ENCODE measurements at places on chromosomes 2 and 18.

DNA sequence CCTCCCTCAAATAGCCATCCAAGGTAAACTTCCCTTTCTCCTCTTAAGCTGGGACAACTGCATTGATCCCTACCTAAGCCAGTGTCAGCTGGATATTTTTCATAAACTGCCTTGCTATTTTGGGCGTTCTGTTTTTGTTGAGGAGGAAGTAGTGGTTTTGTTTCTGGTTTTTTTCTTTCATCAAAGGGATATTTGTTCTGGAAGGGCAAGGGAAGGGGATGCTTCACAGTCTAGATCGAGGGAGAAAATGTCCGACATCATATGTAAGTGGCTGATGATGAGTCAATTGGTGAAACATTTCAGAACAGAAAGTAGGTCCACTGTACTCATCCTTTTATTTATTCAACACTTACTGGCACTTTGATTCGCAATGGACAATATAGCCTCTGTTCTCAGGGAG lies 31.0 kb downstream of the TANC1 start:
- DNase-seq: no peak

DNA sequence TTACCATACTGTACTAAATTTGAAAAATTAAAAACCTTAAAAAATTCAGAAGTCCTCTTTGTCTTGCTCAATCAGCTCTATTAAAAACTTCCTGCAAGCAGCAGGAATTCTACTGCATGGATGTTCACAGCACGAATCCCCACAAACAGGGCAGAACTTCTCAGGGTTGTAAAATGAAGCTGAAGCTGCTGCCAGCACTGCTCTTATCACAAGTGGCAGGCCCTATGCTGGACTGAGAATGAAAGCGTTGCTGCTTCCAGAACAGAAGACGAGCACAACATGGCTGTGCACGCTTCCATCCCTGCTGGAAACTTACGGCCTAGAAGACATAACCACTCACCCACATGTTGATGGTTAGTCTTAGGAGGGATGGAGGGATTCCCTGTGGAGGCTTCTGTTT lies 134.0 kb downstream of the RAB3GAP1 start:
- DNase-seq: no peak

DNA sequence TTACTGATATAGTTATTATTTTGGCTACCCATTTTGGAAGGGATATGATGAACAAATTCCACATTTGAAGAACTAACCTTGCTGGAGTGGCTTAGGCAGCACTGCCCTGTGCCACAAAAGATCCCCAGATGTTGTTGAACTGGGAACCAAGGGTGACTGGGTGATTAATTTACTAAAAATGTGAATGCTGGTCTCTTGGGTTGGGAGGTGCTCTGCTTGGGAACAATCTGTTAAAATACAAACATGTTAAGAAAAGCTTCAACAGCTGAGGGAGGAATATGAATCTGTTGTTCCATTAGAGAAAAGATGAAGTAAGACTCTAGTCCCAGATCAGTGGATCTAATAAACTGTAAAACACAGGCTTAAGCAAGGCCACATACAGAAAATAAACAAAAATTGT lies 1860.1 kb downstream of the SUCLG1 start:
- DNase-seq: no peak

- no peak for DNase-seq
Observed at GRCh38 chr2:39154944-39155343, 34.1 kb upstream of the SOS1 start.

DNA sequence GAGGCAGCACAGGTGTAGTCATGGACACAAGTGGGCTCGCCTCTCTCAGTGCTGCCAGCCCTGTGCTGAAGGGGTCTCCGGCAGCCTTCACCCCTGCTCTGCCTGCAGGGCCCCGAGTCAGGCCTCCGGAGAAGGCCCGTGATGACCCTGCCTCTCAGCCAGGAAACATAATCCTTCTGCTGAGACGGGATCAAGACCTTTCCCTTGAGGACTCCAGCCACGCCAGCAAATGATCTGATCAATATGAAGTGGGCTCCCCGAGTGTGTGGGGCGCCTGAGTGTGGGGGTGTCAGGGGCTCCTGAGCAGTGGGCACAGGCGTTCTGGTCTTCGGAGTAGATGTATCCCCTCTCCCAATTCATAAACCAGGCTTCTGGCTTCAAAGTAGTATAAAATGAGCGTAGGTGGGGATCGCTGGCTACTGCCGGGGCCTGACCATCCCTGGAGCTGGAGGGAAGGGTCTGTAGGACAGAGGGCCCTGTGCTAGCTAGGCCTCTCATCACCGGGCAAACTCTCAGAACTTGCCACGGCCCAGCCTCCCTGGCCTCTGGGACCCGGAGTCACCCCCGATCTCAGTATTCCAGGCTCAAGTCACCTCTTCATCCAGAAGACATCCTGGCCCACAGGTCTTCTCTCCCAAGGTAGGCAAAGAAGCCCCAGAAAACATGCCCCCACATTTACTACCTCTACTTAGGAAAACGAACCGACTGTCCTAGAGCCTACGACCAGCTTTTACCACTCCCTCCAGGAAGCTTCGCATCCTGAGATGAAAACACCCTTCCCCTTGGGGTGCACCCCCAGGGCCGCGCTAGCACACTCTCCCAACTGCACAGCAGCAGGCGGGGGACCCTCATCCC lies 33.6 kb downstream of the CRACDL start:
- no peak for DNase-seq

GRCh38 chr18:70288851-70289328 lies at the start of gene SOCS6:
Gene SOCS6, plus strand, starts transcription at chr18:70289045. Its CDS starts 35,624 bp downstream, at chr18:70324669.
- peak; percentile 21 for DNase-seq

DNA sequence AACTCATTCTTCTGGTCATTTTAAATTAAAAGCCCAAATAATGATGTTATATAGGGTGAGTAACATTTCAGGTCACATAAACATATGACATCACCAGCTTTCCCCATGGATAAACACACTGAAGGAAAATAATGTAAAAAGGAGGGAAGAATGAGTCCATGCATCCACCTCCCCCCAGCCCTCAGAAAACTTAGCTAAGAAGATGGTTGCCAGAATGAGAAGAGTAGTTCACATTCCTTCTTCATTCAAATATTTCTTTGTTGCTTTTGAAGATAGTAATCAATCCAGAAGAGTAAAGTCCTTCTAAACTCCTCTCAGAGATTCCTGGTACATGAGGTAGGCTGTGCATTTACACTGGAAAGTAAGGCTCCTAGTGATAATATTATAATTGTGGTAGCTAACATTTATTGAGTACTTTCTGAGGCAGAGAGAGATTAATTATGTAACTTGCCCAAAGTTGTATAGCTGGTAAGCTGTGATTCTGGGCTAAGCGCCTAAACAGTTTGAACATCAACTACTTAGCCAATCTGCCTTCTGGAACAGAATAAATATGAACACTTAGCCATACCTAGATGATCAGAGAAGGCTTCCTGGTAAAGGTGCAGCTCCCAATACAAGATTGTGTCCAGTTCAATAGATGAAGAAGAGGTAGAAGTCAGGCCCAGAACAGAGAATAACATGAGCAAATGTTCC lies 256.7 kb upstream of the FN1 start:
- no peak for DNase-seq

DNA sequence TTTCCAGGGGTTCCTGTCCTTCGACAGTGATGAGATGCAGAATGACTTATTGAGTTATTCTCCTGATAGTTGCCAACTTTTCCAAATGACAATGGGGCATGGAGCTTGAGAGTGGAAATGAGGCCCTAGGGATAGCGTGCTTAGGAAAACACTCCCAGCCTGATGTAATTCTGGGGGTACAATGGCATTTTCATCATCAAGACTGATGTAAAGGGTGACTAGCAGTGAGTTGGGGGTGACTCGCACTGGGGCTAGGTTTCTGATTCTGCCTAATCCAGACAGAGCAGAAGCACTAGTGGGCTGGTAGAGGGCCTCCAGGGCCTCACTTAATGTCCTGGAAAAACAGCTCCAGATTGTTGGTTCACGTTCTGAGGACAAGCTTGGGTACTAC lies 34.0 kb upstream of the IL37 start:
- no peak for DNase-seq

GRCh38 chr18:58580623-58581022 lies 48.3 kb downstream of the ALPK2 start:
- DNase-seq: no peak

DNA sequence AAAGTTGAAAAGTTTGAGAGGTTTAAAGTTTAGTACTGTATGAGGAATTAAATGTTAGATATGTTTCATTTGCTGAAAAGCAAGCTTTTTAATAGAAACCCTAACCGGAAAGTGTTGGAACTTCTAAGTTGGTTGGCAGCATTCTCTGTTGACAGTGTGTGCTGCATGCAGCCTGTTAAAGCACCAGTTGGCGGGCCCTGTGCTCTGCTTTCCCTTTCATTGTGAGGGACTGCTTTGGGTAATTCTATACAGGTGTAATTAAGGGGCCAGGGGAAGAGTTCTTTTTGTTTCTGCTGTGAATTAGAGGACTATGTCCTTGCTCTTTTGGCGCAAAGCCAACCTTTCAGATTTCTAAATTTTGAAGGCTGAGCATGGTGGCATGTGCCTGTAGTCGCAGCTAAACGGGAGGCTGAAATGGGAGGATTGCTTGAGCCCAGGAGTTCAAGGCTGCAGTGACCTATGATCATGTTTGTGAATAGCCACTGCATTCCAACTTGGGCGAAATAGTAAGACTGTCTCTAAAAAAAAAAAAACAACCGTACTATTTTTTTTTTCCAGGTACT lies 20.1 kb downstream of the PLEKHB2 start:
- no peak for DNase-seq

- no peak for DNase-seq
Observed at GRCh38 chr2:233353101-233353768, 1.1 kb upstream of the DGKD start.

- no peak for DNase-seq
Observed at GRCh38 chr2:17918789-17919188, 40.3 kb downstream of the KCNS3 start.

- DNase-seq: no peak
Observed at GRCh38 chr2:168180914-168181313, 66.5 kb downstream of the STK39 start.

GRCh38 chr18:75246721-75247610 lies 36.4 kb downstream of the TSHZ1 start:
- DNase-seq: no peak

- no peak for DNase-seq
Observed at GRCh38 chr18:56795381-56795780, 144.2 kb downstream of the WDR7 start.

DNA sequence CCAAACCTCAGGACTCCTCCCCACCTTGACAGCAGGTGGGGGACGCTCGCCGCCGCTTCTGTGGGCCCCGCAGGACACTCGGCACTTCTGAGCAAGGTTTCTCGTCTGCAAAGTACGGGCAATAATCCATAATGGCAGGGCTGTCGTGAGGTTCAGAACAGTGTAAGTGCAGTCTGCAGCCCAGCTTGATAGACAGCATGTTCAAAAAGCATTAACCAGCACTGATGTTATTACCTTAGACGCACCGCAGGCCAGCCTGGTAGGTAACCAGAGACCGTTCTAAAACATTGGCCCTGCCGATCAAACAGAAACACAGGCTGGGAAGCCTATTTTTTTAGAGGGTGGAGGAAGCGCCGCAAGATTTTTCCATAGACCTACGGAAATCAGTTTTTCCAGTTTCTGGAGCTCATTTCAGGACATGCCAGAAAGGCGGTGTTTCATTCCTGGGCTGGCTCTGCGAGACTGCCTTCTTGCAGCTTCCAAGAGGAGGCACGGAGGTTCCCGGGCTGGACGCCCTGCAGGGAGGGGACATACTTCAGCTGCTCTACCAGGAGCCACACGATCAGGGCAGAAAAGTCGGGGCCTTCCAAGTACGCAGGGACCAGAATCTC lies 148.7 kb downstream of the TPO start:
- DNase-seq: no peak

DNA sequence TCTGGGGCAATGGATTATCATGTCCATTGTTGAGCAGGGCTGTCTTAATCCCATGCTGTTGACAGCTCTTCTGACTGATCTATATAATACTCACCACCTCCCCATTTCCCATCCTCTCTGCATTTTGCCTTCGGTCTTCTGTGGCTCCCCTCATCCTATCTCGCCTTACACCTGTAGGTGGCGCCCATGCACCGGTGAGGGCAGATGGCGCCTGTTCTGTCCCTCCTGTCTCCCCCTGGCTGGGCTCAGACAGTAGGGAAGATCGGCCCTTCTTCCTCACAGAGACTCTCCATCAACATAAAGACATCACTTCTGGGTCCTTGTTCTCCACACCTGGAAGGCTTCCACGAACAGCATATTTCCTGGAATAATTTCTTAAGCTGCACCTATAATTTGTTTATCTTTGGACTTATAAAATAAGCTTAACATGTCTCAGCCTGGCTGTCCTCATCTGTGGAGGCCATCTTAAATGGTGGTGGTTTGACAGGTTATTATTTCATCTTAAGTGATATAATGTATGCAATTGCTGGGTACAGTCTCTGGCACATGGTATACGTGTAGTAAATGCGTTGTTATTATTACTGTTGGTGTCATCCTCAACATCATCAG lies 10.9 kb upstream of the CDH20 start:
- peak; percentile 75 for DNase-seq

GRCh38 chr2:105631922-105632321 lies 112.8 kb upstream of the NCK2 start:
- DNase-seq: no peak

DNA sequence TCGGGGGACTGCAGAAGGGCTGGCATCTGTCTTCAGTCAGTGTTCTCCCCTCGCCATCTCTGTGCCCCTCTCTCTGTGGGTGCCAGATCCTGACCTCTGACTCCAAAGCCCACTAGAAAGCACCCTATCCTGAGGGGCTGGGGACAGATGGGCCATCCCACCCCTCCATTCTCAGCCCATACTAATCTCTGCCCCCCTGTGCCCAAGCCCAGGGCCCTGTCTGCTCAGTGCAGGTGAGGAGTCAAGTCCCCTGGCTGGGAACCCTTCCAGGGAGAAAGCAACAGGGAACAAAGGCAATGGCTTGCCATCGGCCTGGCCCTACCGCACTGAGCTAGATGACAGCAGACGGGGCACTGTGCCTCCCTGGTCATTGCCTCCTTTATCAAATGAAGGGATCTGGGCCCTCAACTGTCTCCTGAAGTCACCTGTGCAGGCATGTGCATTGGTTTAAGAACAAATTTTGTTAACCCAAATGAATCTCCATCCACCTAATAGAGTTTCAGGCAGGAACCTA lies 42.7 kb upstream of the ID2 start:
- DNase-seq: no peak

DNA sequence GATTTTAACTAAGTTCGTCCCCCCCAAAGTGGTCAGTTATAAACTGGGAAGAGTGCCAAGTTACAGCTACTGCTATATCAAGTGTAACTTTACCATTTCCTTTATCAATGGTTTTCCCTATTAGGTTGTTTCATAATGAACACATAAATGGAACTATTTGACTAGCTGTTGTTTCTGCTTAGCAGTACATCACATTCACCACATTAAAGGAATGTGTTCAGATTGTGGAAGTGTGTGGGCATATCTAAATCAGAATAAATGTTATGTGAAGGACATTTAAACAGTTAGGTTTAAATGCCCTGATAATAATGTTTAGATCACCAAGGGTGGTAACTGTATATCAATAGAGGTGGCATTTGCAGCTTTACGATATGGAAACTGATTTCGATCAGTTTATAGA lies 45.1 kb downstream of the SLC9A4 start:
- no peak for DNase-seq

- DNase-seq: no peak
Observed at GRCh38 chr2:40317761-40318160, 134.1 kb downstream of the SLC8A1 start.

Measured in dorsolateral prefrontal cortex (tissue), 122 donors.